ENCODE measurements at places on chromosomes 3 and 15.
A peak's percentile ranks its signal among the peaks of the same experiment; 100 is the strongest.

DNA sequence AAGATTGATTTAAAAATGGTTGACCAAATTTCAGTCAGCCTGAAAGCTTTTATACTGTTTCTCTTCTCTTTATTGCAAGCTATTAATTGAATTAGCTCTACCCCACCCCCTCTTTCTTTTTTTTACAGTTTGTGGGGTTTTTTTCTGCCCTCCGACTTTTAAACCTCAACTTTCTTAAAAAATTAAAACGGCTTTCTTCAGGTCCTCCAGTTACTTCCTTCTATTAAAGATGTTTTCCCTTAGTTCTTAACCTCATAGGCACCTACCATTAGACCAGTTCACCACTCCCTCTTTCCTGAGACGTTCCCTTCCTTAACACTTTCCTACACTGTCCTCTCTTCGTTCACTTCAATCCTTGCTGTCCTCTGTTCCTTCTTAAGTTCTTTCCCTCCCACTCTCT lies 52.4 kb downstream of the ATP8B4 start:
- DNase-seq, result no peak

DNA sequence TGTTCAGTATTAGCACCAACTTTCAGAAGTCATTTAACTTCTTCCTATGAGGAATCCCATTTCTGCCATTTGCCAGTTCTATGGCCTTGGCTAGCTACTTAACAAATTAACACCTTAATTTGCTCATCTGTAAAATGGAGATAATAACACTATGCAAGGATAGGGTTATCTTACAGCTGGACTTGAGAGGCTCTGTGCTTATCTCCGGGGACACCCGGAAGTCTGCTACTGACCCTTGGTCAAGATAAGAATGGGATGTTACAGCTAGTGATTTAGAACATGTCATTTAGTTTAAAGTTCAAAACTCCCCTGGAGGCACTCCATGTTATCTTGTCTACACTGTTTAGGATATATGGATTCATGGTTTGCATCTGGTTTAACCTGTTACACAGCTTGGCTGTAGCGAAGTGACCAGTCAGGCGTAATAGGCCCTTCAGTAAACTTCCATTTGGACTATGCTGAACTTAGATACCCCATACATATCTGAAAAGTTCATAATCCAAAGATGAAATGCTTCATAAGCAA lies 156.0 kb upstream of the CD96 start:
- peak; percentile 36 for DNase-seq

DNA sequence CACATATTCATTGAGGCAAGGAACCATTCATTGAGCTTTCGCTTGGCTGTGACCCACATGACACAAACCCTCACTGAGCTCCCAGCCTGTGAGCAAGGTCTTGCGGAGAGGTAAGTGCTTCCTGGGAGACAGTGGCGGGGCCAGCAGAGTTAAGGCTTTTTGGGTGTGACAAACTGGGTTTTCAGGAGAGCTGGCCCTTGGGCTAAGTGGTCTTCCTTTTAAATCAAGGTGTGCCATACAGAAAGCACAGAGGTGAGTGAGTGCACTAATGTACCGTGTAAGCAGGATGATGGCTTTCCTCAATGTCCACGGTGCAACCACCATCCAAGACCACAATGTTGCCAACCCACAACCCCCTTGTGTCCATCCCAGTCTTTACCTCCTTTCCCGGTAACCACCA lies 28.6 kb downstream of the POMGNT2 start:
- no peak for DNase-seq

GRCh38 chr3:69051756-69052471 lies at the start of gene TMF1:
Gene TMF1 (minus strand): TSS chr3:69052333. CDS start chr3:69052086, 247 bp downstream.
- DNase-seq, result no peak

- peak; percentile 56 for DNase-seq
Observed at GRCh38 chr3:37598808-37599581, 262.7 kb upstream of the CTDSPL start.

- no peak for DNase-seq
Observed at GRCh38 chr3:12545473-12545791, at the start of gene MKRN2OS. Gene MKRN2OS (minus strand): TSS chr3:12545499. CDS start chr3:12545464, 35 bp downstream.

All from erythroblast (primary cell).